ENCODE measurements at places on chromosomes 5 and 9. TPM values are rescaled to one million over a fixed set of nuclear protein-coding genes. Genes with fewer than 3 reads are reported as not detected.

DNA sequence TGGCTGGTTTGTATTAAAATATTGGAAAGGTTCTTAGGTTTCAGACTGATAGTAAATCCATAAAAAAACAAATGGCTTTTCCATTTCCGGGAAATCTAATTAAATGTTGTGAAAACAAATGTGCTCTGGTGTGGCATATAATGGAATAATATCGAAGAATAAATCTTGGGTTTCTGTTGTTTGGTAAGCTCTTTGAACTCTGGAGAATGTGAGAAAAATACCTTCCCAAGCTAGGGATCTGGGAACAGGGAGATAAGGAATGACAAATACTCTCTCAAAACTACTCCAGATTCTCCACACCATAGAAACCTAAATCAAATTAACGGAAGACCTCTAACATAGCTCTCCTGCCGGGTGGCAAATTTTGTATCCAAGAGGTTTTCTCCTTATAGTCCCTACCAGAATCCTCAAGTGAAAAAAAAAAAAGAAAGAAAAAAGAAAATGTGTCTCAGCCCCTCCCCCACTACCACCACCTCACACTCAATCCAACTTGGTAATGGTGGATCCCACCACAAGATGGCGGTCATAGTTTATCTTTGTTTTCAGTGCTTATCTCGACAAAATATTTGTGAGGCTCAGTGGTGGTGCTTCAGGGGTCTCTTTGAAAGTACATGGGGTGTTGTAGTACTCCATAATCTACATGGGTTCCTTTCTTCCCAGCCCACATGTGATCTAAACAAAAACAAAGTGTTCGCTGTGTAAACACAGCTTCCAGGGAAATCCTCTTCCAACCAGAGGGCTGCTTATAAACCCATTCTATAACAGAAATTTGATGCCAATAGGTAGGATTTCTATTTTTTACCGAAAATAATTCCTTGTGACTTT lies 54.5 kb upstream of the FST start:
- peak; percentile 24 for DNase-seq

NMUR2 gene
- total RNA-seq = not detected

GRCh38 chr9:127123064-127123890 lies 842 bp upstream of the ANGPTL2 start:
- DNase-seq = no peak

DNA sequence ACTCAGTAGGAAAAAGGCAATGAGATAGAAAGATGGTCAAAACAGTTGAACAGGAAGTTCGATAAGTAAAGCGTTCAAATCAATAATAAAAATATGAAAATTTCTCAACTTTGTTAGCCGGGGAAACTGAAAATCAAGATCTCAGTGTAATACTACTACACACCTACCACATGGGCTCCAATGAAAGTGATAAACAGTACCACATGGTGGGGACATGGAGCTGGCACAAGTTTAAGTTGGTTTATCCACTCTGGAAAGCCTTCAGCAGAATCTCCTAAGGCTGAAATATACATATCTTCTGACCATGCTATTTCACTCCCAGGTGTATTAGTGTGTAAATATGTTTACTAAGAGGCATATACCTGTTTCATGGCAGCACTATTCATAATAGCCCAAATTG lies 126.8 kb downstream of the NXNL2 start:
- no peak for DNase-seq

GRCh38 chr5:72130351-72130761 lies 23.1 kb downstream of the MAP1B start:
- peak; percentile 79 for DNase-seq

DNA sequence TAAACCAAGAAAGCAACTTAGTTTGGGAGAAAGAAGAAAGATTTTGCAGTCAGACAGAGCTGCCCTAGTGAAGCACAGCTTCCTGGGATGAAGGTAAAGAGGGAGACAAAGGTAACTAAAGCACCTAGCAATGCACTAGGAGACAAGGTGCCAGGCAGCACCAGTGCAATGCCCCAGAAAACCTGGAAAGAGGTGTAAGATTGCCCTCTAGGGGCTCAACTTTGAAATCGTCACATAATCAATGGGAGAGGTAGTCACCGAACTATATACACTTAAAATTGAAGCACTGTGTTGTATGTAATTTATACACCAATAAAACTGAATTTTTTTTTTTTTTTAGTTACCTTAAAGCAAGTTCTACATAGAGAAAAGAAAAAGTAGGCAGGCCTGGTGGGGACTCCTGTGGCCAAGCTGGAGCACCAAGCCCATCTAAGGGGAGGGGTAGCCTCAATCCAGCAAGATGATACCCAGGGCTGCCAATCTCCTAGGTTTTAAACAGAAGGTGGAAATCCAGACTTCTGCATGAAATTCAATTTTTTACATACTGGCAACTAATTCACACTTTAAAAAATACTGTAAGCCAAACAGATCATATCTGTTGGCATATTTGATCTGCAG lies 48.2 kb downstream of the CDK5RAP2 start:
- DNase-seq = no peak

GRCh38 chr5:21219251-21219650 lies 1231.3 kb upstream of the CDH18 start:
- peak; percentile 53 for DNase-seq

DNA sequence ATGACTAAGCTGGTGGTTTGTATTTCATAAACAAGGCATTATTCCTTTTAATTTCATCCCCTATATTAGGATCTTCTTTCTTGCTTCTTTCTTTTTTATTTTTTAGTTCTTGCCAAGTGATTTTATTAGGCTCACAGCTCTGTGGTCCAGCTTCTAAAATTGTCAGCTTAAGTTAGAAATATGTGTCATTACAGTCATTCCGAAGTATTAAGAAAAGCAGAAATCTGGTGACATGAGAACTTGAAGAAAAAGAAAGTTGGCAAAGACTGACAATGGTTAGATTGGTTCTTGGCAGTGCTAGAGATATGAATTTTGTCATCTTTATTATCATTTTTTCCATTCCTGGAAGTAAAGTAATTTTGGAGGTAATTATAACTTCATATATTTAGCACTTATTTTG lies 166.5 kb upstream of the PRR16 start:
- peak; percentile 30 for DNase-seq

GRCh38 chr9:113645978-113646253 lies 182.4 kb downstream of the RGS3 start:
- no peak for DNase-seq

IL4 gene
- total RNA-seq = not detected

DNA sequence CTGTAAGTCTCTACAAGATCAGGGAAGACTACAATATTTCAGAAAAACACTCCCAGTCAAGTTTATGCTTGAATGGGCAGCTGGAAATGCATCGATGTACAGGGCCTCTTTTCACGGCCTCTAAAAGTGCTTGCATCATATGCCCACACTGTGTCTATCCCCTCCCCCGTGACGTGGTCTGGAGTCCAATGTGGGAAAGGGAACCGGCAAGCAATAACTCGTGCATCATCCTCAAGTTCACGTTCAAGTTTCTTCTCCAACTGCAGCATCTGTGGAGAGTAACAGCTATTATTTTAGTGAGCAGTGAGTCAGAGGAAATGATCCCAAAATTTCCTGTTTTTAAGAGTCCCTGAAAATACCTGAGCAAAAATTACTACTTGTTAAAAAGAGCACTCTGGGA lies 22.3 kb downstream of the ATPSCKMT start:
- peak; percentile 63 for DNase-seq

GRCh38 chr5:62742207-62742606 lies 163.6 kb downstream of the LRRC70 start:
- no peak for DNase-seq

- DNase-seq = no peak
Measured at GRCh38 chr5:124079062-124079461, 567.1 kb downstream of the CSNK1G3 start.

- DNase-seq = peak; percentile 56
Measured at GRCh38 chr5:92687821-92688722, 892.9 kb downstream of the NR2F1-AS1 start.

DNA sequence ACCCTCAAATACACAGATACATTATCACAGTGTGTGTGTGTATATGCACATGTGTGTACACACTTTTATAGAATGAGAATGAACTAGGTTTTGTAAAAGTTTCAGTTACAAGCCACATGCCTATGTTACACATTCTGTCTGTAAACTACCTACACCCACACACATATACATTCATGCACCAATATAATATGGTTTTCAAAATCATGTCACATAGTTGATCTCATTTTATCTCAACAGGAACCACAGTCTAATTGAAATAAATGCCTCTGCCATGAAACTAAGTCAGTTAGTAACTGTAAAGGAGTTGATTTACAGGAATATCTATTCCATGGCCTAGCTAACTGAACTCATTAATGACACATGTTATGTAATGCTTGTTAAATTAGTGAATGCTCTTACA lies 646.6 kb downstream of the PDE4D start:
- no peak for DNase-seq

- no peak for DNase-seq
Measured at GRCh38 chr9:19481121-19481870, 72.5 kb downstream of the ACER2 start.

DNA sequence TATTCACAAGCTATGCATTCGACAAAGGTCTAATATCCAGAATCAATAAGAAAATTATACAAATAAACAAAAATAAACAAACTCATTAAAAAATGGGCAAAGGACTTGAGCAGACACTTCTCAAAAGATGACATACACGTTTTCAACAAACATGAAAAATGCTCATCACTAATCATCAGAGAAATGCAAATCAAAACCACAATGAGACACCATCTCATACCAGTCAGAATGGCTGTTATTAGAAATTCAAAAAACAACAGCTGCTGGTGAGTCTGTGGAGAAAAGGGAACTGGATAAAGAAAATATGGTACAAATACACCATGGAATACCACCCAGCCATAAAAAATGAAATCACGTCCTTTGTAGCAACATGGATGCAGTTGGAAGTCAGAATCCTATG lies 45.1 kb upstream of the PUM3 start:
- no peak for DNase-seq

TLX3 gene
- not detected for total RNA-seq

- DNase-seq = peak; percentile 68
Measured at GRCh38 chr5:103562453-103563157, at the start of gene NUDT12. TSS of gene NUDT12 (minus strand) at chr5:103562789. CDS start at chr5:103560248, 2,541 bp downstream.

- no peak for DNase-seq
Measured at GRCh38 chr5:39189292-39189955, 29.9 kb downstream of the FYB1 start.

- DNase-seq = no peak
Measured at GRCh38 chr9:34686732-34687131, 4.3 kb downstream of the CCL19 start.

- DNase-seq = peak; percentile 54
Measured at GRCh38 chr5:56607551-56607950, 207.8 kb upstream of the MAP3K1 start.

ARID3C gene
- 0.16 TPM for total RNA-seq

- DNase-seq = no peak
Measured at GRCh38 chr5:171421331-171422262, 2.1 kb downstream of the FGF18 start.

- no peak for DNase-seq
Measured at GRCh38 chr9:137194388-137194787, 5.9 kb downstream of the SSNA1 start.

CFAP77 gene
- total RNA-seq = 0.36 TPM

DNA sequence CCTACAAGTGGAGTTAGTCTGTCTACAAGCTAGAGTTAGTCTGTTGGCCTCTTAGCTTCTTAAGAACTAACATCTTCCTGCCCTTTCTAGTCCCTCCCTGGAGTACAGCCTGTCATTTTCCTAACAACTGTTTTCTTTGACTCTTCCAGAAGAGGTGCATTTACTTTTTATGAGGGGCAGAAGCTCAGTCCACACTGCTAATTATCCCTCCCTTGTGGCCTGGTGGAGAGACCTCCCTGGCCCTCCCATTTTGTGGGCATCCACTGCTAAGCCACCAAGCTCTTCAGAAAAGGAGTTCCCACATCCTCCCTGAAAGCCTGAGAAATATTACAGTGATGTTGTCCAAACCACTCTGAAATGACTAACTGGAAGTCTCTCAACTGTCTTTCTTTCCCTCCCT lies 8.0 kb downstream of the MAP1B start:
- DNase-seq = no peak

Measured in astrocyte (in vitro differentiated cells and primary cell).